Left colon (tissue), 2 donors: ENCODE measurements at places on chromosomes 4 and X.

- DNase-seq: no peak
These were observed 97.6 kb downstream of the MGST2 start for GRCh38 chr4:139763205-139763604.

DNA sequence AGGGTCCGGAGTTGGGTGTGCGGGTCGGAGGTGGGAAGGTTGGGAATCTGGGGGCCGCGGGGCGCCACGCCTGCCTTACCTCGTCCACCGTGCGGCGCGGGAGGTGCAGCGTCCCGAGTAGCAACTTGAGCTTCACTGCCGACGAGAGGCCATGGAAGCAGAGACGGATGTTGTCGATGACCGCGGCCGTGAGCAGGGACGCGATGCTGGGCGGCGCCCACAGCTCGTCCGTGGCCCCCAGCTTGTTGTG, 178 bp downstream of the NELFA start:
- no peak for DNase-seq

DNA sequence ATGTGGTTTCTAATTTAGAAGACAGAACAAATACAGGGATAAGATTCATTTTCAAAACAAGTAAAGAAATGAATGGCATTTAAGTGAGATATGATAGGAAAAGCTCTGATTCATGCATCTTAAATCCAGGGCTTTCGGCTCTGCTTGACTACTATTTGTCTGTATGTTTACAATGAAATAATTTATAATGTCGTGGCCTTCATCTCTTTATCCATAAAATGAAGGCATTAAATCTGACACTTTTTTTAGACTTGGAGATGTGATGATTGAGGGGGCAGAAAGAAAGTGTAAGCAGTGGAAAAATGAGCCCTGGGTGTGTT, 115.7 kb upstream of the KIT start:
- DNase-seq: no peak

DNA sequence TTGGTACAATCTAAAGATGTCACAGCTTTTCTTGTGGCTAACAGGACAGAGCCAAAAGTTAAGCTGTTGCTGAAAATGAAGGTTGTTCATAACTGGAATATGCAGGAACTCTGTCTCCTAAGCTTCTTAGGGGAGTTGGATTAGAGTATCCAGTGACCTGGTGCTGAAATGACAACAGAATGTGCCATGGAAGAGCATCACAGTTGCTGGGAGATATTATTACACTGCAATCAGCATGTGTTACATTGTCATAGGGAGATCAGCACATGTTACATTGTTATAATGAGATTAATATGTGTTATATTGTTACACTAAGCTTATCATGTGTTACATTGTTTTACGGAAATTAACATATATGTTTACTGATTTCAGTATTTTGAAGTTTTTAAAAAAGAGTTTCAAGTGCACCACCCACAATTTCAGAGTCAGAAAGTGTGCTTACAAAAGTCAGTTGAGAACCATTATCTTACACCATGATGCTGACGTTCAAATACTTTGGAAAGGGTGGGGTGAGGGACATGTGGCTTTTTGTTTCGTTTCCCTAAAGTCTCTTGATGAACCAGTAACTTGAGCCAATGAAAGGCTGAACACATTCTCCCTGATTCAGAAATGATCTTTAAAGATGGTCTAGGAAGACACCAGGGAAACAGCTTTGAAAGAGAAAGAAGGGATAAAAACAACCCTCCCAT, 113.4 kb downstream of the DRD5 start:
- DNase-seq: no peak

DNA sequence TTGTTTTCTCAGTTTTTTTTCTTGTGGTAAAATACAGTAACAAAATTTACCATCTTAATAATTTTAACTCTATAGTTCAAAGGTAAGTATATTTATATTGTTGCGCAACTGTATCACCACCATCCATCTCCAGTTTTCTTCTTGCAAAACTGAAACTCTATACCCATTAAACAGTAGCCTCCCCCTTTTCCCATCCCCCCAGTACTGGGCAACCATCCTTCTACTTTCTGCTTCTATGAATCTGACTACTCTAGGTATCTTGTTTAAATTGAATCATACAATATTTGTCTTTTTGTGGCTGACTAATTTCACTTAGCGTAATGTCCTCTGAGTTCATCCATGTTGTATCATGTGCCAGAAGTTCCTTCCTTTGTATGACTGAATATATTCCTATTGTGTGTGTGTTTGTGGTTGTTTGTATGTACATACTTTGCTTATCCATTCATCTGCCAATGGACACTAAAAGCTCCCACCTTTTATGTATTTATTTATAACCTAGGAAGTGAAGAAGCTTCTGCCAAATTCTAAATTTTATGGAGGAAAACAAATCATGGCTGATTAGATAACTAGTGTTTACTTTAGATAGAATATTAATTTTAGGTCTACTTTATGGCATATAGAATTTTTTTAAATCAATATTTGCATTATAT, 10.0 kb downstream of the ABHD18 start:
- DNase-seq: no peak

DNA sequence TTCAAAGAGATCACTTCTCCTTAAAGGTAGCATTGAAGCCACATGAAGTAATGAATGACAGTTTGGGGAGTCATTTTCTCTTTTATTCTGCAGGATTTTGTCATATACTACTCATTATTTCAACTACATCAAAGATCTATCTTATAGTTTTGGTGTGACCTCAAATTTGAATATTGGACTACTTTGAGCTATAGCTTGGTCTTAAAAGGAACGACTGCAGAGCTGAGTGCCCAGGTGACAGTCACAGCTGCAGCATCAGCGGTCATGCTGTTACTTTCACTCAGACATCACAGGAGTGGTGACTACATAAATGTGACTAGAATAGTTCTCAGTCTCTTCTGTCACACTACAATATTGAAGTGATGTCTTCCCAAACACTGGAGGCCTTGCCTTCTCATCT, 10.7 kb upstream of the SPCS3 start:
- peak; percentile 28 for DNase-seq

DNA sequence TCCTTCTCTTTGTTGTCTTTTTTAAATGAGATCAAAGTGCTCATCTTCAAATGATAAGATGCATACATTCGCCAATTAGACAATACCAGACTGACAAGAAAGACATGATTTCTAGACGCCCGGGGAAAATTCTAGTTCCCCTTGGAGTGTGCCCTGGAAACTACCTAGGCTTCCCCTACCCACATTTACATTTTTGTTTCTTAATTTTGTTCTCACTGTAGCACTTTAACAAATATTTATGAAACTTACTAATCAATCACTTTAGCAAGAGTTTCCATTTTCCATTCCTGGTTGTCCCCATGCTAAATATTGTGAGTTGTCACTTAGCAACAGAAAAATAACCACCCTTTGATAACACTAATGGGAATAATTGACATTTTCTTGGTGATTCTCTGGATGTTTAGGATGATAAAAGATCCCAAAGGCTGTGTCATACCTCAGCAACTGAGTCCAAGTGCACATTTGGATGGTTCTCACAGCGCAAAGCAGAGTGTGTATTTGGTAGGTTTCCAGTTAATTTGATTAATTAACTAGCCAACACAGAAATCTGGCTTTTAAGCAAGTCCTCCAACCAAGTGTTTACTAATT, 69.6 kb downstream of the FGFBP1 start:
- DNase-seq: no peak

DNA sequence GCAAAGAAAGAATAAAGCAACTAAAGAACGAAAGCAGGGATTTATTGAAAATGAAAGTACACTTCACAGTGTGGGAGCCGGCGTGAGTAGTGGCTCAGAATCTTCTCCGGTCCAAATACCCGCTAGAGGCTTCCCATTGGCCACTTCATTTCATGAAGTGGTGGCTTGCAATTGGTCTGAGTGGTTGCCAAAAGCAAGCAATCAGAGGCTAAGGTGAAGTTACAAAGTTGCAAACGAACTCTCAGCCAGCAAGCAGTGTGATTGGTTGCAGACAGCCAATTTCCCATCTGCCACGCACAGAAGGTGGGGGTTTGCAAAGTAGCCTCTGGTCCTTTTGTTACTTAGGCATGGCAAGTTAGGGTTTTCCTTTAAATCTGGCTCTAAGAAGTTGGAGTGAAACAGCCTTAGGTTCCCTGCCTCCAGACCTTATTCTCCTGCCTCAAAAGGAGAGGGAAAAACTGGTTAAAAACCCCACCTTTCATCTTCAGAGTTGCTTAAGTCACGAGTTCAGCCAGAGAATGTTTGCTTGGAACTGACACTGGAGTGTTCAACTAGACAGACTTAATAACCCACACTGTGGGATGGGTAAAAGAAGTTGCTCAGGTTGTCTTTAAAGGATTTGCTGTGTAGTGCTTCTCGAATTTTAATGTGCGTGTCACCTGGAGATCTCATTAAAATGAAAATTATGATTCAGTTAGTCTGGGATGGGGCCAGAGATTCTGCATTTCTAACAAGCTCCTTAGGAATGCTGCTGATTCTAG, 6.9 kb upstream of the CLOCK start:
- peak; percentile 30 for DNase-seq

- DNase-seq: no peak
These were observed 28.4 kb downstream of the TMEM131L start for GRCh38 chr4:153494562-153494961.

- DNase-seq: no peak
These were observed 223.8 kb upstream of the PSAPL1 start for GRCh38 chr4:7658341-7659204.

- no peak for DNase-seq
These were observed 1327.4 kb downstream of the FSTL5 start for GRCh38 chr4:160836431-160836830.

DNA sequence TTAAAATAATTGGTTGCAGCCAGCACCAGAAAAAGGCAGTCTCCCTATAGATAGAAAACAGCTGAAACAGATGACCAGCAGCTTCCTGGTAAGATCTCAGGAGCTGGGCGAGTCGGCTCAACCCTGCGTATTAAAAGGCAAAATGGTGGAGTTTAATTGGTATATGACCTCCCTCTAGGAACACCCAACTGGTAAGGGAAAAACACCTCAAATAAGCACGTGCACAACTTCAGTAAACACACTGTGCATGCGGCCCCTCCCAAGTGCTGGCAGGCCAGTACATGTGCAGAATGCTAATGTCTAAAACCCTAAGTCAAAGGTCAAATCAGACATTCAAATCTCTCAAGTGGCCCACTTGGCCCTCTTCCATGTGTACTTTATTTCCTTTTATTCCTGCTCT, 103.2 kb upstream of the PDE5A start:
- peak; percentile 62 for DNase-seq

GRCh38 chr4:172543249-172543648, 625.4 kb upstream of the GALNT7 start:
- DNase-seq: no peak

- peak; percentile 12 for DNase-seq
These were observed 51.2 kb downstream of the LGI2 start for GRCh38 chr4:24979554-24979953.

DNA sequence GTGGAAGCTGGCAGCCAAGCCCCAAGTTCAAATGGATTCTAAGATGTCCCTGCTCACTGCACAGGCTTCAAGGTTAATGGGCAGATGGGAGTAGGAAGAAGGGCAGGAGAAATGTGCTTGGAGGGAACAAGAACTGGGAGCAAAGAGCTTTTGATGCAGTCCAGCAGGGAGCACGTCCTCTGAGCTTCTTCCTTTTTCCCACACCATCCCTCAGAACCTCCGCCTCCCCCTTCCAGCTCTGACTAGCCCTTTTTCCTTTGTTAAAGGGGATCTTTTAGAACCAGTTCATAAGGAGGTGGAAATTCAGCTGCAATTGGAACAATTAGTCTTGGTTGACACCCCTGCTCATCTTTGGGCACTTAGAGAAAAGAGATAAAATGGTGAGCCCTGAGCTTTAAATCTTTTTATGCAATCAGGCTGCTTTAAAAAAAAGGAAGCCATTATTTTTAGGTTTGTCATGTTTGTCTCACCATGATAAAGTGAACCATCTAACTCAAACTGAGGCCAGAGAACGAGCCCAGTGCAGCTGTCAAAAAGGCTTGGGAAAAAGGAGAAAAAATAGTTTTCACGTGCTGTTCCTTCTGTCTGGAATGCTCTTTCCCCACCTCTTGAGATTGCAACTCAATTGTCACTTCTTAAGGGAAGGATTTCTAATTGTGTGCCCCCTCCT, 135.8 kb upstream of the IL1RAPL2 start:
- DNase-seq: no peak

DNA sequence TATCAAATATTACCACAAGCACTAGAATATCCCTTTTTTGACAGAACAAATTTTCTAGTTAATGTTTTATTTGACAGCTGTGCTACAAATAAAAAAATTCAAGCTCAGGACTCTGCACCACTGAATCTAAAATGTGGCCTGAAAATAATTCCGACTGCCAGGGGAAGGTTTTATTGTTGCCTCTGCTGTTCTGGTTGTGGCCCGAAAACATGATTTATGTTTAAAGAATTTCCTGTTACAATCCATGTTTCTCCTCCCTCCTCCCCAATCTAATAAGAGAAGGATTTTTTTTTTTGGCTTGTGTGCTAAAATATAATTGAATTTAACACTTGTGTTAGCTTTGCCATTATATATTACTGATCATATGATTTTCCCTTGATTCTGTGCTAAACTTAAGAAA, 227.8 kb downstream of the DCLK2 start:
- no peak for DNase-seq

DNA sequence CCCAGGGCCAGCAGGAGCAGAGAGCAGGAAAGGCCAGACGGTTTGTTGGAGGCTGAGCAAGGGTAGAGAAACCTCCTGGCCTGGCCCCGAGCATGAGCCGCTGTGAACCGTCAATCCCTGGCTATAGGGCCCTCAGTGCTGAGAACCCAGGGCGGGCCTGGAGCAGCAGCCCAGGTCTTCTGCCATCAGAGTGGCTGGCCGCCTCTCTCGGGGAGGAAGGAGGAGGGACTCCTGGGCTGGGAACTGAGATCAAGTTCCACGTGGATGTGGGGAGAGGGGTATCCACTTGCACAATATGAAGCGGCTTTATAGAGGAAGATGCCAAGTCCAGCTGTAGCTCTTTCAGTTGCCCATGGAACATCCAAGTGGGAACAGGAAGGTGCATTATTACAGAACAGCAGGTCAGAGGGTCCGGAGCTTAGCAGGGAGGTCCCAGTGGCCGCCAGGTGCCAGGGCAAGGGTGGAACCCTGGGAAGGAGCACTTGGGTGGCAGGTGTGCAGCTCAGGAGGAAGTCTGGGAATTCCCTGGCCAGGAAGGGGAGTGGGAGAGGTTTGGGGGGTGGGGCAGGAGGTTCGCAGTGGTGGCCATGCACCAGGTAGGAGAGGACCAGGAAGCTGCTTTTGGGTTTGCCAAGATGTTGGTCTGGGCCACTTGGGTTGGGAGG, 31.7 kb upstream of the CRMP1 start:
- DNase-seq: no peak

GRCh38 chrX:154605566-154605965, 13.5 kb downstream of the CTAG1B start:
- DNase-seq: no peak

- DNase-seq: no peak
These were observed 11.9 kb upstream of the ADH7 start for GRCh38 chr4:99447079-99447478.

DNA sequence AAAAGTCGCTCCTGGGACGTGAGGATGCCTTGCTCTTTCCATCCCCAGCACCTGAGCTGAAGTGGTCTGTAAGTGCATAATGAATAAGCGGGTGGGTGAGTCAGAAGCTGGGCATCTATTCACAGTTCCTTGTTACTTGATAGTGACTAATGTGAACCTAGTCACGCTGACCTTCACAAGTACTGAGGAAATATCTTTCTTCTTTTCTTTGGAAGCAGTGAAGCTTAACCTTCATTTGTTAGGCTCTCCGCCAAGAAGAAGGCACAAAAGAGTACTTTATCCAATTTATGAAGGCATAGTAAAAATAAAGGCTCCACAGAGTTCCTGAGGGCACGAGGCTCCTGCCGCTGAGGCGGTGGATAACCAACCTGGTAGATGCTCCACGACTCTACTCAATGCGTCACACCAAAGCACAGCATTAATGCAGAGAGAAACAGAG, 475.7 kb upstream of the SLIT2 start:
- DNase-seq: no peak
